Activated CD8-positive, alpha-beta memory T cell treated with anti-CD3 and anti-CD28 coated beads for 4 hours (primary cell): ENCODE measurements at places on chromosomes 1 and 21.

DNA sequence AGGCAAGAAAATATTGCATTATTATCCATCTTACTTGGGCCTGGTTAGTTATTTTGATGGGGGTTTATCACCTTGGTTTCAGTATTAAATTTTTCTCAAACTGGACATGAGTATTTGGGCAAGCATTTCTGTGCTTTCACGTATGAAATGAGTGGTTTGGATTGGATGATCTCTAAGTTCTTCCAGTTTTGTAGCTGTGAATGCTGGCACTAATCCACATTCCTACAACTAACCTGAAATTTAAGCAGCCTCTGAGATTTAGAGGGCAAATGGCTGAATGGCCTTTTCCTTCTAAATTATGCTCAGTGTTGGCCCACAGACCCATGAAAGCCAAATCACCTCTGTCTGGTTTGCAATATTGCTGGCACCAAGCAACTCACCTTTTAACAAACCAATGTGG is 475.0 kb upstream of the B3GALT2 start:
- no peak for DNase-seq

DNA sequence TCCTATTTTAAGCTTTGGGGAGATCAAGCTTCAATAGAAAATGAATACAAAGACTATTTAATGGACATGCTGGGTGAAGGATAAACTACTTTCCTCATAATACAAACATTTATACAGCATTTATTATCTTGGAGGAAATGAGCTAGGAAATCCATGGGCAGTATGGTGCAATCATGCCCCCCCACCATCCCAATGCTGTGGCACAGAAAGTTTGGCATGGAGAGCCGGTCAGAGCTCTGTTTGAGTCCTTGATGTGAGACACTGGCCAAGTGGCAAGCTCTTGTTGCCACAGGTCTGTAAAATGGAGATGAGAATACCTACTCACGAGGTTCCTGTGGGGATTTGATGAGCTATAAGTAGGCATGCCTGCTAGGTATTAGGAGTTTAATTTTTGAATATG is 120.6 kb downstream of the MAB21L3 start:
- no peak for DNase-seq

DNA sequence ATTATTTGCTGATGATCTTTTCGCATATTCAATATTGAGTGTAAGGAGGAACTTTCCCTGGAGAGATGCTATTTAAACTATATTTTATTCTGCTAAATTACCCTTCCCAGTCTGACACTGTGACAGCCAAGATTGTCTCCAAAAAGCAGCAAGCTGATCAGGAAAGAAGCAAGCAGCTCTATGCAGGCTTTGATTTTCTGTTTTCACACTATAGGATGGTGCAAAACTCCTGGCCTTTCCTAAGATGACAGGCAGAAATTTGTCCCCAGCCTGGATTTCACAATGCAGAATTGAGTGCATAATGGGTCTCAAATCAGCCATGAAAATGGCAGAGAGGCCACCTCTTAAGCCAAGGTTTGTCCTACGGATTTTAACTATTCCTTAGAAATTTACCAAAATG is 1.1 kb downstream of the SGIP1 start:
- no peak for DNase-seq

DNA sequence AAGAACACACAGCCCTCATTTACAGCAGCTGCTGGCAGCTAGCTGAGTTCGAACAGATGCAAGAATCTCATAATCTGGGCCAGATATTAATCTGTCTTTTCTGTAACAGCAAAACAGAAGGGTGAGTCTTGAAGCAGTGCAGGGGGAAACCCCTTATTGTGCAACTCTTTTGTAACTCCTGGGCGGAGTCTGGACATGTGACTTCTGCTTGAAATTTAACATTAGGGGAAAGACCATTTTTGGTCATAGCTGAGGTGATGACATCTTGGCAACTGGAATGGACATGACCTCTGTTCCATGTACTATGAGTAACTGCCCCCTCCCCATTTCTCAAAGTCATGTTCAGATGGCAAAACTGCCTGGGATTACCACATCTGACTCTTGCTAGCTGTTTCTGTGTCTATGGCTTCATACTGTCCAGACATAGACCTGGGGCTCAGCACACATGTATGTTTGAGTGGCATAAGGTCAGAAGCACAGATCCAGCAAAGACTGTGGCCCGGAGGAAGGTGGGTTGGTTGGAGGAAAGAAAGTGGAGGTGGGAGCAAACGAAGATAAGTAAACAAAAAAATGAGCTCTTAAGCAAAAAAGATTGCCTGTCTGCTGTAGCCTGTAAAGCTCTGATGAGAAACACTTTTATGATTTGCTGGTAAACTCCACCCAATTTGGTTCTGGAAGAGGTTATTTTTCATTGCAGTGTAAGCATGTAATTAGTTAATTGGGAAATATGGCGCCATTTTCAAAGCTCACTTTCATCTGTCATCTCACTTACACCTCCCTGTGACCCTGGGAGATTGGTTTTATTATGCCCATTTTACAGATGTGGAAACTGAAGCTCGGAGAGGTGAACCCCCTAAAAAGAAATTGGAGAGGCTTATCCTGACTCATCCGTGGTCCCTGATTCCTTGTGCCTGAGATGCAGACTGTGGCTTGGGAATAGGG is 26.1 kb downstream of the ETS2 start:
- DNase-seq = no peak

DNA sequence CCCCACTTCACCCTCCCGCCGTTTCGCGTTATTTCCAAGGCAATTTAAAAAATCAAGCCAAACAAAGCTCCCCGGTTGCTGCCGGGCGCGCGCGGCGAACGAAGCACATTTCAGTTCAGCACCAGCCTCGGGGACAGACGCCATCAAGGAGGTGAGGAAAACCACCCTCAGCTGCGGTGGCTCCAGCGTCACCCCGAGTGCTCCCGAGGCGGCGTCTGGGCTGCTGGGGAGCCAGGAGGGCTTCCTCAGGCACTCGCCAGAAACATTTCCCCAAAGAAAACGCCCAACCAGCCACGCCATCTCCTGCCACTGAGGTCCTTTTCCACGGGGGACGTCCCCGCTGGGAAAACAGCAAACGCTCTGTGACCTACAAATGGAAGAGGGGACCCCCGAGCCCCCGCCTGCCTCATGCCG is 623 bp downstream of the GNG4 start:
- DNase-seq = peak; percentile 20

DNA sequence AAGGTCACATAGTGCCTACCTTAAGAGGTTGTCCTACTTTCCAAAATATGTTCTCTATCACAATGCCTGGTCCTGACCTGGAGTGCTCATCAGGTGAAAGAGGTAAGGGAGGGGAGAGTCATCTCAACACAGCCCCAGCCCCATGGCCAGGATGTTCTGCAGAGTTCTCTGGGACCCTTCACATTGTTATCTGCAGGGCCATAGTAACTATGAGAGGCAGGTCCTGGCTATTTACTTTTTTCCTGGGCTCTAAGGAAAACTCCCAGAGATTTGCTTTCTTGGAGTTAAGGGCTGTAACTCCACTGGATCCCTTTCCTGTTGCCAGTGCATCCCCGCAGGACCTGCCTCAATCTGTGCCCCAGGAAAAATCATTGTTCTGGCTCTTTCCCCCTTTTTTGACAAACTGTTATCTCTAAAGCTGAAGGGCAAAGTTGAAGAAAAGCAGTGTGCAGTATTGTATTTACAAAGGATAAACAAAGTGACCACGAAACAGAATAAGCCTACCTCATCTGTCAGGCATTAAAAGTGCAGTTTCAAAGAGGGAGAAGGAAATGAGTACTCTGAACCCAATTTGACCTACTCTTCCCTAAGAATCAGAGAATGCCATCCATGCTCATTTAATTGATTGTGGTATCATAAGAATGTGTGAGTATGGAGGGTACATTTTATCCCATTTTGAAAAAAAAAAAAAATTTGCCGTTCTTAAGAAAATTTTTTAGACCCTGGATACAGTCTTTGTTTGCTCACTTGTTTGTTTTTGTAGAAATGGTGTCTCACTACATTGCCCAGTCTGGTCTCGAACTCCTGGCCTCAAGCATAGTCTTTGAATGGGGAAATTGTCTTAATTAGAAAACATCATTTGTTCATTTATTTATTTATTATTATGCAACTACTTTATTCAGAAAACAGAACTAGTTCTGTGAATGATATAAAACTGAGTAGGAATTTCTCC is 149.6 kb downstream of the RHOU start:
- no peak for DNase-seq

- DNase-seq = no peak
Measured at GRCh38 chr1:219533280-219533679, 79.6 kb downstream of the ZC3H11B start.

- DNase-seq = no peak
Measured at GRCh38 chr1:151367658-151368392, 4.7 kb downstream of the SELENBP1 start.

DNA sequence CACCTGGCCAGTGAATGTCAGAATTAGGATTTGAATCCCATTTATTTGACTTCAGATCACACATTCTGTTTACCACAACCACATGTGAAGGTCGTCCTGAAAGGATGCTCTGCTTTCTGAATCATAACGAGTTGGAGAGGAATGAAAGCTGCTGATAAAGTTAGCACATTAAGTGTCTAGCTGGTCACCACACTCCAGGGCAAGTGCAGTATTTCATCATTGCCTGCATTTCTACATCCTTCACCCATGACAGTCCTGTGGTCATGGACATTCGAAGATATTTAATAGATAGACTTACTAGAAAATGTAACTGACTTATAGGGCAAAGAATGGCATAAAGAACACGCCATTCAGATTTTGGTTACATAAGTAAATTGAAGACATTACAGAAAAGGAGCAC is 52.7 kb upstream of the ST6GALNAC3 start:
- DNase-seq = no peak

- no peak for DNase-seq
Measured at GRCh38 chr1:37323486-37324377, 150.6 kb upstream of the ZC3H12A start.

DNA sequence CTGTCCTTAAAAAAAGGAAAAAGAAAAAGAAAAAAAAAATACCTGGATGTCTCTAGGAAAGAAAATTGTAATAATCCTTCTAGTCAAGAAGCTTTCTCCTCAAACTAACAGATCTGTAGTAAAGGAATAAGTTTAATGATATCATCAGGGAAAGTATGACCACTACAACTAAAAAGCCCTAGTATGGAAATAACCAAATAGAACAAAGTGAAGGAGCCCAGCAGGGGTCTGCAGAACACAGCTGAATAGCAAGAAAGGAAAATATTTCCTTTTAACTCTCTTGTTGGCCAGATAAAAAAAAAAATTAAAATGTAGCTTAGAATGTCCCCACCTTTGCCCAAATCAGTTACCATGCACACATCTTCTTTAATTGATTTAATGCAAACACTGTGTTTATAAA is 43.2 kb downstream of the PRRX1 start:
- DNase-seq = no peak

DNA sequence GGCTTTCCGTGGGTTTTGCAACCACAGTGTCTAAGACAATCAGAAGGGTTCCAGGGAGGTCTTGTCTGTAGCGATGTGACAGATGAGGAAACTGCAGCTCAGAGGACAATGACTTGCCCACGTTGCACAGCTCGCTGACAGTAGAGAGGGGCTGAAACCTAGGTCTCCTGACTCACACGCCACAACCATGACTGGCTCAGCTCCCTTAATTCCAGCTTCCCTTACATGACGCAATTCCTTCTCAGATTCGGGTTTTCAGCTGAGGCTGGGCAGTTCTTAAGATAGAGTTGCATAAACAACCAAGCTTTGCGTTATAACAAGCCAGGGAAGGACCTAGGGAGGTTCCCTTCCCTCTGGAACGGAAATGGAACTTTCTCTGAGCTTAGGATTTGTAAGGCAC is 36.3 kb downstream of the DHCR24 start:
- no peak for DNase-seq

GRCh38 chr1:154502066-154502743 is at the start of the genes SHE and TDRD10:
Gene SHE (minus strand): TSS chr1:154502412. CDS start chr1:154502026, 386 bp downstream.
Gene TDRD10 (plus strand): TSS chr1:154502219. CDS start chr1:154506904, 4,685 bp downstream.
- DNase-seq = no peak

GRCh38 chr1:16281765-16282164 is 44.8 kb upstream of the CPLANE2 start:
- no peak for DNase-seq

DNA sequence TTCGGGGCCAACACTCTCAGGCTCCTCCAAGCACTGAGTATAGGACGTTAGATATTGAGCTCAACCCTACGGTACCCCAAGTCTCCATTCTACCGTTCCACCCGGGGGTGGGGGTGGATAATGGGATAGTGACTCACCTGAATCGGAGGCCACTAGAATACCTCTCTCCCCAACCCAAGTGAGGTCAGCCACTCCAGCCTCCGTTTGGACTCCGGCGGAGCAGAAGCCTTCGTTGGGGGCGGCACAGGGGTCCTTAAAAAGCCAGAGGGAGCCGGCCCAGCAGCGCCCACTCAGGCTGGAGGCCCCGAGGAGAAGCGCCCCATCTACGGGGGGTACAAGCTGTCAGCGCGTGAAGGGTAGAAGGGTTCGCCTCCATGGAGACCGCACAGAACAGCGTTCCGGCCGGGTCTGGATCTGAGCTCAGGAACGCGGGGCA is 556 bp downstream of the WDR77 start:
- DNase-seq = peak; percentile 7

- DNase-seq = no peak
Measured at GRCh38 chr1:208551633-208552320, 307.6 kb upstream of the PLXNA2 start.

DNA sequence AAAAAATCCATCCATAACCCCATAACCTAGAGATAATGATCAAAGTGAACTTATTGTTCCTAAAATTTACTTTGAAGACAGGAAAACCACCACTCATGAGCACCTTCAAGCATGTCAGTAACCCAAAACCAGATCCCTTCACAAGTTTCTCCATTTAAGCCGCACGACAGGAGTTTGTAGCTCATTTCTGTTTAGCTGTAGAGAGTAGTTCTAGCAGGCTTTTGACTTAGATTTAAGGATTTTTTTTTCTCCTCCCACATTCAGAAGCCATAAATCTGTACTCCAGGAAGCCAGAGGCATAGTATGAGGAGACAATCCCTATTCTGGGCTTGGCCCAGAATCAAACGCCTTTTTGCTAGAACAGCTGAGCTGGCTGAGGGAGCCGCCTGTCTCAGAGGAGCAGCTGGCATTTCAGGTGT is 25.6 kb downstream of the TOMM20 start:
- no peak for DNase-seq

DNA sequence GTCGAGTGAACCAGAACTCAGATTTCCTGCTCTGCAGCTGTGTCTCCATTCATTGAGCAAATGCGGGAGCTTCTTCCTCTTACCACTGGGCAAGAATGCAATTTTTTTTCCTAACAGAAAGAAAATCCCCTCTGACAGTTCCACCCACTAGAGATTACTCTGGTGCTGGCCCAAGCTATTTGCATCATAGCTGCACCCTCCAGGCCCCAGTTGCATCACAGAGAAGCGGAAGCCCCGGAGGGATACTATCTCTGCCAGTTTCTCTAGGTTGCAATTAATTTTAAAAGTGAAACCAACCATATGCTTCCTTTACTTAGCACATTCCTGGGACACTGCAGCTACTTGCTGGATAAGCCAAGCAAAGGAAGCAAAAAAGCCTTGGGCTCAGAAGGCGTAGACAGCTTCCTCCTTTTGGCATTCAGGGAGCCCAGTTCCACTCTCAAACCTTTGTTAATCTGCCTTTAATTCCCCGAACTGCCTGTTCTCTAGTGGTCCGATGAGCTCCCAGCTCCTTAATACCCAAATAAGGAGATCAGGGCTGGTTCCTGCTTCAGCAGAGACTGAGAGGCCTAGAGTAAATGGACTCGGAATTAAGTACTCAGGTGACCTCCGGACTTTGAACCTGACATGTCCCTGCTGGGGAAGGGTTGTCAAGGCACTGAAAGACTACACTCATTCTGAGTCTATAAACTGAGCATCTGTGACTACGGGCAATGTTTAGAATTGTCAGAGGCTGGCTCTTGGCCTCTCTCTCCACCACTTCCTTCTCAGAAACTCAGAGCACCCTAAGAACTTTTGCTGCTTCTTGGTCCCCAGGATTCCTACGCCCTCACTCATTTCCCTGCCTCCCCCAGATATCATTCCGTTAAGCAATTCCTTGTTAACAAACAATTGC is 72.5 kb upstream of the TNFSF18 start:
- DNase-seq = no peak
